ENCODE measurements at places on chromosomes 3 and 15.

GRCh38 chr3:126056681-126057500 lies 27.0 kb downstream of the SLC41A3 start:
- DNase-seq, result no peak

DNA sequence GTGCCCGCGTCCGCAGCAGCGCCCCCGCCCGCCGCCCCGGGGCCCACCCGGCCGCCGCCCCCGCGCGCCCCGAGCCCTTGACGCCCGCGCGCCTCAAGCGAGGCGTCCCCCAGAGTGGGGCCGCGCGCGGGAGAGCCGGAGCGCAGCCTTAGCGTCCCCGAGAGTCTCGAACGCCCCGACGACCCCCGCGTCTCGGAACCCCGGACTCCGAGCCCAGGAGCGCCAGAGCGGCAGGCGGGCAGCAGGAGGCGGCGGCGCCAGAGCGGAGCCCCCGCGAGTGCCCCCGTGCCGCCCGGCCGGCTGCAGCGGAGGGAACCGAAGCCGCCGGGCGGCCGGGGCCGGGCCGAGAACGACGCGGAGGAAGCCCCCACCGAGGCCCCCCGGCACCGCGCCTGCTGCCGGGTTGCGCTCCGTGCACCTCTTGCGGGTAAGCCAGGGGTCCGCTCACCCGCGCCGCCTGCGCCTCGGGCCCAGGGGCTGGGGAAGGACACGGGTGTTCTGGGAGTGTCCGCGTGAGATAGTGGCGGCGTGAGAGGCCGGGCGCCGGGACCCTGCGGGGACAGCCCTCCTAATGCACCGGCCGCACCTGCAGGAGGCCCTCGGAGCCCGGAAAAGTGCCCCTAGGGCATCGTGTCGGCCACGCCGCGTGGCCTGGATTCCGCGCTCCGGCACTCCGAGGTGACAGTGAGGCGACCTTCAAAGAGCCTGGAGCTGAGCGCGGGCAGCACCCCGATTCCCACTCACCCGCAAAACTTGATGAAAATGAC lies 52.0 kb upstream of the ULK4 start:
- peak; percentile 49 for DNase-seq

- DNase-seq, result no peak
Observed at GRCh38 chr3:127598841-127599570, 795 bp downstream of the MCM2 start.

DNA sequence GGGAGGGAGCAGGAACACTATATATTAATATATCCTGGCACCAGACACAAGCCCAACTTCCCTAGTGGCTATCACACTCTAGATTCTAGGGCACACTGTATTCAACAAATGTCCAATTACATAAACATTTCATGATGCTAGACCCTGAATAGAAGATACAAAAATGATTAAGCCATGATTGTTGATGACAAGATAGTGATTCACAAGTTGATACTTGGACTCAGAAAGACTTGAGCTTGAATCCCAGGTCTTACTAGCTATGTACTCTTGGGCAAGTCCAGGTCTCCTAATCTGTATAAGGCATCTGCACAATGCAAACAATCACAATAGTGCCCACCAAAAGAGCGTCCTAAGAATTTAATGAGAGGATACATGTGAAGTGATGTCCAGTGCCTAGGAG lies 10.0 kb upstream of the SNTN start:
- no peak for DNase-seq

DNA sequence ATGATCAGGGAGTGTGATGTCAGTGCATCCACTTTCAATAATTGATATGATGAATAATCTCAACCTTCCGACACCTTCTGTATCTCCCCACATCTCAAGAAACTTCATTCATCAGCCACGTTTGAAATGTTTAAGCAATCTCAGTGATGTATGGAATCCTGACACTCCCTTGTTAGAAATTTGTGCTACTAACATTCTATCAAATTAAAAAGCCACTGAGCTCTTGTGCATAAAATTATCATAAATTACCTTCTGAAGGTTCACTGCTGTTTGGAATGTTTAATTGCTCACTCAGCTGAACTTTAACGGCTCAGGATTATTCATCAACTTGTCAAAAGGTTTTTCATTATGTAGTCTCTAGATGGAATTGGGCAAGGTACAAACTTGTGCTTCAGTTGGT lies 108.4 kb upstream of the DPH6 start:
- DNase-seq, result no peak

GRCh38 chr15:101201411-101202174 lies 50.3 kb downstream of the CHSY1 start:
- DNase-seq, result no peak

DNA sequence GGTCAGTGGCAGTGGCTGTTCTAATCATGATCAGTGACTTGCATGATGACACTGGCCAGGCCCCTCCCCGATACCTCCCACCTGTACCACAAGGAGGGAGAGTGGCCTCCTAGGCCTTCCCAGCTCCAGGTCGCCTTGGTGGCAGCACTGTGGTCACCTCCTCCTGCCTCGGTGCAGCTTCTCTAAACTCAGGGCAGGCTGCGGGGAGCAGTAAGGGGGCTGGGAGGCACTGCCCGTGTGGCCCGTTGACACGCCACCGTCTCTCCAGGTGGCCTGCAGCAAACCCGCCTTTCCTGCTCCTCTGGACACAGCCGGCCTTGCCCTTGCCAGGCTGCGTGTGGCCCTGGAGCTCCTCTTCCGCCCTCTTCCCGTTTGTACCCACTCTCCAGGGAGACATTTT lies 184.1 kb downstream of the XXYLT1 start:
- DNase-seq, result no peak

GRCh38 chr15:78131295-78132061 lies at the start of gene CIB2:
Gene CIB2, minus strand, starts transcription at chr15:78131445. Its CDS starts 230 bp downstream, at chr15:78131215.
- peak; percentile 90 for DNase-seq

DNA sequence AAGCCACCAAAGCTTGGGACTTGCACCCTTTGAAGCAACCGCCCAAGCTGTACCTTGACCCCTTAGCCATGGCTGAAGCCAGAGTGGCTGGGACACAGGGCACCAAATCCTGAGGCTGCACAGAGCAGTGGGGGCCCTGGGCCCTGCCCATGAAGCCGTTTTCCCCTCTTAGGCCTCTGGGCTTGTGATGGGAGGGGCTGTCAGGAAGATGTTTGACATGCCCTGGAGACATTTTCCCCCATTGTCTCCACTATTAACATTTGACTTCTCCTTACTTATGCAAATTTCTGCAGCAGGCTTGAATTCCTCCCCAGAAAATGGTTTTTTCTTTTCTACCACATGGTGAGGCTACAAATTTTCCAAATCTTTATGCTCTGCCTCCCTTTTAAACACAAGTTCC lies 522.2 kb downstream of the EDEM1 start:
- DNase-seq, result no peak

- no peak for DNase-seq
Observed at GRCh38 chr15:101157721-101158120, 94.1 kb downstream of the CHSY1 start.

DNA sequence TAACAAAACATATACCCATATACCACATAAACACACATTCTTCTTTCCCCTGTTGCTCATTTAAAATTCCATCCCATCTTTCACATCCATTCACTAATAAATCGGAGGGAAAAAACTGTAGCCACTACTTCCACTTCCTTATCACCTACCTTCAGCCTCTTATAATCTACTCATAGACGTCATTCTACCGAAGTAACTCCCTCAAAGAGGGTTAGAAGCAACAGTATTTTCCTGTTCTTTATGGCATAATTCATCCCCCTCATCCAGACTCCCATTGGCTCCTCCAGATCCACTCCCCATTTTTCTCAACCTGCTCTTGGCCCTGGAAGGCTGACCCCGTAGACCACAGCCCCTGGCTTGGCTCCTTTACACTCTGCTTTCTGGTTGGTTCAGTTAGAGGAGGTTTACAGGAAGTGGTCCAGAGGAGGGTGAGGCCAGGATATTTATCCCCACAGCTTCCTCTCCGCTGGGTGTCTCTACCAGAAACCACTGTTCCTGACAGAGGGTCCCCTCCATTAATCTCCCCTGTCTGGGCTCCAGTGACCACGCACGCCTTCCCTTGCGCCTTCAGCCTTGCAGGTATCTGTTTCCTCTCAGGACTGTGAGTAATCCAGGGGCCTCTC lies 46.3 kb downstream of the FMN1 start:
- DNase-seq, result no peak

All from memory B cell (primary cell).